ENCODE measurements at places on chromosomes 7 and 10.

DNA sequence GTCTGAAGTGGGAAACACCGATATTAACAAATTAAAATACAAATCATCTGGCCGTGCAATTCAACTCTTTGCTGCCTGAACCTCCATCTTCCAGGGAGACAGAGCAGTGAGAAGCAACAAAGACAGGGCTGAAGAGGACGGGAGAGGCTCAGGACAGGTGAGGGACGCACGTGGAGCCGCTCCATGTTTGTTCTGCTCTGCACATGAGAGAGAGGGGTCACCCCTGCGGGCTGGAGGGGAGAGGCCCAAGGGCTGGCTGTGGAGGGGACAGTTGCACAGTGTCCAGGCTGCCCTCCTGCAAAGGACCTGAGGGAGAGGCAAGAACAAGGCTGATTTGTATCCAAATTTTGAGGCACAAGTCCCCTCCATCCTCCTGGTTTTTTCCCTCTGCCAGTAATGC lies 41.7 kb downstream of the COBL start:
- DNase-seq: no peak

DNA sequence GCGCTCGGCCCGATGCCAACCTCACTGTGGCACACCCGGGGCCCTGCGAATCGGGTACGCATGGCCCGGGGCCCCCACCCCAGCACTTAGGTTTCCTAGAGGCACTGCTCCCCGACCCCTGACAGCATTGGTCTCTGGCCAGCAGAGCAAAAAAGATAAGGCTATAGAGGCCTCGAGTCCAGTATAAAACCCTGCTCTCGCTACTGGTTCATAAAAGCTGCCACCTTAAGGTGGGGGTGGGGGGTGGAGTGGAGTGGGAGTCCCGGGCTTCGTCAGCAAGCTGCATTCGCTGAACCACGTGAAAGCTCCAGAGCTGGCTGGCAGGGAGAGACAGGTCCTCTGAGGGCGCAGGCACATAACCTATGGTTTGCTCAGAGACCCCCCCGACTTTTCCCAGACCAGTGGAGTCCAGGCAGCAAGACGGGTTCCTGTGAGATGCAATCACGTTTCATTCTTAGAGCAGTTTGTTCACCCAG lies 1.3 kb downstream of the KAZALD1 start:
- no peak for DNase-seq

DNA sequence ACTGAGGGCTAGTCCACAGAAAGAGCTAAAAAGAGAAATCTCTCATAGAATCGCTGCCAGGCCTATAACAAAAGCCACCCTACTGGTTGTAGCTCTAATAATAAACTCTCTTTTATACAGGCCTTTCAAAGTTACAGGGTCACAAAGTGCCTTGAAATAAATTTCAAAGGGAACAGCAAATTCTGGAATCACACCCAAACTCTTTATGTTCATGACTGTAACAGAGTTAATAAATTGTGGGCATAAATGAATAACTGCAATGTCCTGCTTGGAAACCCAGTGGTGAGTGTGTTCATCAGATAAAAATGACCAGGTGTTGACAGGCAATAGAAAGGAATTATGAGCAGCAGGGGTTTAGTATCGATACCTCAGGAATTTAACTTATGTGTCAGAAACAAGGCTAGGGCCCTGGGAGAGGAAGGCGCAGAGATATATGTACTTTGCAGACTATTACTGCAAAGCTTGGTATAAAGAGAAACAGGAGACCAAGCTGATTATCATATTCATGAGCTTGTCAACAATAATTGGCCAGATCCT lies 9.3 kb downstream of the CDC14C start:
- no peak for DNase-seq

DNA sequence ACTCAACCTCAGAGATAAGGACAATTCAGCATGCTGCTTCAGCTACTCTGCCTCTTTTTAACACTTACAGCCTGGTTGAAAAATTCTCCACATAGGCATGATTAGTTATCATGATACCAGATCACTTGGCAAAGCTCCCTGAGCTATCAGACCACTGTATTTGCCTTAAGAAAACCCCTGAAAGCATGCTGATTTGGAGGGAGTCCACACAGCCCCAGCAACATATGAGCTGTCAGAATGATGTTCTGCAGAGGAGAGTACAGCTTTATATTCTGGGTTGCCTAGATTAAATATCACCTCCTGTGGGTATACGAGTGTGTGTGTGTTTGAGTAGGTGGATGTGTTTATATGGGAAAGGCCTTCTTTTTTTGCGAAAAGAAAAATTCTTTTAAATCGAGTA lies 170.2 kb upstream of the CHRM2 start:
- DNase-seq: no peak

- no peak for DNase-seq
These were observed 42.8 kb downstream of the ADRA2A start for GRCh38 chr10:111119637-111120036.

DNA sequence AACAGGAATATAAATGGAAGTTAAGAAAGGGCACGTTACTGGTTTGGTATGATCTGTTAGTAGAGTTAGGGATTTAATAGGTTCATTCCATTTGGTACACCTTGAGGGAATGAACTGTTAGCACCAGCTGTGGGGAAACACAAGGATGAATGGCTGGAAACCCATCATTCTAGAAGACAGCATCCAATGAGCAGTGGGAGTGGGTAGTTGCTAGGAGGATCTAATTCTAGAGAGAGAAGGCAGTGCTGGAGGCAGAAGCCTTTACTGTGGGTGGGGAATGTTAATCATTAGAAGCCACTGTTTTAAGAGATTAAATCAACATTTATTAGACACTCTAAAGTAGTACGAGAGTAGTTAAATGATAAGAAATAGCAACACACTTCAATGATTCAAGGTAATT lies 15.5 kb upstream of the GPR15LG start:
- no peak for DNase-seq

GRCh38 chr7:151725844-151726651 lies 150.9 kb downstream of the PRKAG2 start:
- no peak for DNase-seq

DNA sequence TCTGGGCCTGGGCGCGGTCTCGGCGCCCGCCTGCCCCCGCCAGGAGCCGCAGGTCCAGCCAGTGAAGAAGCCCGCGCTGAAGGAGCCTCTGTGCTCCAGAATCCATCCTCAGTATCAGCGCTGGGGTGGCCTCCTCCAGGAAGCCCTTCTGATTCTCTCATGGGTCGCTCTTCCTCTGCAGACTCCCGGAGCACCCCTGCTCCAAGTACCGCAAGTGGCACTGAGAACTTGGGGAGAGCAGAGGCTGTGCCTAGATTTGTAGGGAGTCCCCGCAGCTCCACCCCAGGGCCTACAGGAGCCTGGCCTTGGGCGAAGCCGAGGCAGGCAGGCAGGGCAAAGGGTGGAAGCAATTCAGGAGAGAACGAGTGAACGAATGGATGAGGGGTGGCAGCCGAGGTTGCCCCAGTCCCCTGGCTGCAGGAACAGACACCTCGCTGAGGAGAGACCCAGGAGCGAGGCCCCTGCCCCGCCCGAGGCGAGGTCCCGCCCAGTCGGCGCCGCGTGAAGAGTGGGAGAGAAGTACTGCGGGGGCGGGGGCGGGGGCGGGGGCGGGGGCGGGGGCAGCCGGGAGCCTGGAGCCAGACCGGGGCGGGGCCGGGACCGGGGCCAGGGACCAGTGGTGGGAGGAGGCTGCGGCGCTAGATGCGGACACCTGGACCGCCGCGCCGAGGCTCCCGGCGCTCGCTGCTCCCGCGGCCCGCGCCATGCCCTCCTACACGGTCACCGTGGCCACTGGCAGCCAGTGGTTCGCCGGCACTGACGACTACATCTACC lies at the start of gene ALOX5:
Gene ALOX5 (plus strand): TSS at position 641 of the 774 bp plus-strand sequence. CDS start 64 bp downstream, at position 705.
- DNase-seq: peak; percentile 46

- DNase-seq: peak; percentile 19
These were observed 205.4 kb downstream of the DNAJC1 start for GRCh38 chr10:21797984-21798765.

- no peak for DNase-seq
These were observed 64.4 kb downstream of the NPTX2 start for GRCh38 chr7:98681511-98681910.

DNA sequence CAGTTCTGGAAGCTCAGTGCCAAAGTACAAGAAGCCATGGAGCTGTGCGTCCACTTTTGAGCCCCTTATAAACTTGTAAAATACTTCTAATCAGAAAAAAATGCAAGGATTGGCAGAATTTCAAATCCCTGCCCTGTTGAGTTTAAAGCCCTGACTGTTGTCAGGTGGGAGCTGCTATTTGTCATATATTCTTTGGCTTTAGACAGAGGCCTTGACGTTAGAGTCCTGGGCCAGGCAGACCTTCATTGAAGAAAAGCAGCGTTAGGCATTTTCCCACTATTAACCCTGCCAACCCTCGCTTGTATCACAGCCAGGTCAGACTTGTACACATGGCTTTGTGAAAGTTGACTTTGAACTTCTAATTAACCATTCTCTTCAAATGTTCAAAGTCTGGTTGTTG lies 155.4 kb downstream of the TWIST1 start:
- no peak for DNase-seq

DNA sequence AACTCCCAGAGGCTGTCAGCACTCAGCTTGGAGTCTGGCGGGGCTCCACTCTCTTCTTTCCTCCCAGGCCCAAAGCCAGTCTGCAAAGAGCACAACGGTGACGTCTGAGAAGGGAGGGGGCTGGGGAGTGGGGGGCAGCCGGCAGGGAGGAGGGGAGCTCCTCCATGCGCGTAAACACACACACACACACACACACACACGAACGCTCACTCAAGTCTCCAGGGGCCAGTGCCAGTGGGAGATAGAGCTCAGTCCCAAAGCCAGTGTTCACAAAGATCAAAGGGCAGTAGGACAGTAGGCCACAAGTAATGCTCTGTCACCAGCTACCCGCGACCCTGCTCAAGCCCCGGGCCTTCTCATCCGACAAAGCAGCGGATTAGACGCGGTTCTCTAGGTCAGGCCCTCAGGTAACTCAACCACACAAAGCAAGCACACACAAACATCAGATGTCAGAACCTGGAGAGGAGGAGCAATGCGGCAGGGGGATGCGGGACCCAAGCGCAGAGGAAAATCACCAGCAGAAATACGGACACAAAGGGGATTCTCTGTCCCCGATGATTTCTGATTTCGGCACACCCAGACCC lies 19.9 kb downstream of the TCAF1 start:
- DNase-seq: no peak

DNA sequence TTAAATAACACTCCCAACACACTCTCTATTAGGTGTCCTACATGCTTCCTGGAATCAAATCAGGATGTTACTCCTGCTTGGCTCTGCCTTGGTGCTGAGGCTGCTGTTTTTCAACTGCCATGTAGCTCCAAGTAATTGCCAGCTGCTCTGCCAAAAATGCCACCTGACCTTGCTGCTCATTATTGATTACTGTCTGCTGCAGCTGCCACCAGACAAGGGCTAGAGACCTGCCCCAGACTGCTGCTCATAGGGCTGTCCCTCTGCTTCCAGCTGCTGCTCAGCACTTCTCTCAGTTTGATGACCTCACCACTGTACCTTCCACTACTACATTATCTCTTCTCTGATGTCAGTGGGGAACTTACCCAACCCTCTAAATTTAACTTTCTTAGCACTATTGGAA lies 102.5 kb downstream of the PCLO start:
- no peak for DNase-seq

GRCh38 chr10:122379041-122379440 lies 4.5 kb downstream of the PLEKHA1 start:
- DNase-seq: no peak

DNA sequence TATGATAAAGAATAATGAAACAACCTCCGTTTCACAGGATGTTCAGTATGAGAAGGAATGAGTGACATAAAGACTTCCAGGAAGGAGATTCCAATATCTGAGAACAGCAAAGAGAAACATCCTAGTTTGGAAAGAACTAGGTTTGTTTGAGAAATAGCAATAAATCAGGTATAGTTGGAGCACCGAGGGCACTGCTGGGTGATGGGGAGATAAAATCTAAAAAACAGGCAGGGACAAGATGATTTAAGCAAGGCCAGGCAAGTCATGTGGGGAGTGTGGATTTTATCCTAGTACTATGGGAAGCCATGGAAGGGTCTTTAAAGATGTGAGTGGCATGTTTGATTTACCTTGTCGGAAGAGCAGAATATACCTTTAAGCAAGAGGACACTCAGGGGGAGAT lies 169.7 kb downstream of the SPAG6 start:
- DNase-seq: no peak

GRCh38 chr7:120273476-120273975 lies 551 bp downstream of the KCND2 start:
- no peak for DNase-seq

DNA sequence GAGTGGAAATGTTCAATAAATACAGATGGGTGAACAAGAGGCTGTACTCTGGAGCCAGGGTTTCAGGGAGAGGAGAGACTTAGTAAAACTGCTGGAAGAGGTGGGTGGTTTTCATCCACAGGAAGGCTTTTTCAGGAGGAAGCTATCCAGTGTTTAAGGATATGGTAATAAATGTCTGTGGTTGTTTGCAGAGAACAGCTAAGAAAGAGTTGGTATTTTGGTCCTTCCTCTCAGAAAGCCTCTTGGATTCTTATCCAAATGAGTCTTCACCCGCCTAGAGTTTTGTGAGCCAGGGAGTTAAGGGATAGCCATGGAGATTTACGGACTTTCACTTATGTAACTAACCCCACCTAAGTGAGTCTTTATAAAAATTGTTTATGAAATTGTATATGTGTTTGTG lies 95.7 kb downstream of the GNAI1 start:
- DNase-seq: no peak

DNA sequence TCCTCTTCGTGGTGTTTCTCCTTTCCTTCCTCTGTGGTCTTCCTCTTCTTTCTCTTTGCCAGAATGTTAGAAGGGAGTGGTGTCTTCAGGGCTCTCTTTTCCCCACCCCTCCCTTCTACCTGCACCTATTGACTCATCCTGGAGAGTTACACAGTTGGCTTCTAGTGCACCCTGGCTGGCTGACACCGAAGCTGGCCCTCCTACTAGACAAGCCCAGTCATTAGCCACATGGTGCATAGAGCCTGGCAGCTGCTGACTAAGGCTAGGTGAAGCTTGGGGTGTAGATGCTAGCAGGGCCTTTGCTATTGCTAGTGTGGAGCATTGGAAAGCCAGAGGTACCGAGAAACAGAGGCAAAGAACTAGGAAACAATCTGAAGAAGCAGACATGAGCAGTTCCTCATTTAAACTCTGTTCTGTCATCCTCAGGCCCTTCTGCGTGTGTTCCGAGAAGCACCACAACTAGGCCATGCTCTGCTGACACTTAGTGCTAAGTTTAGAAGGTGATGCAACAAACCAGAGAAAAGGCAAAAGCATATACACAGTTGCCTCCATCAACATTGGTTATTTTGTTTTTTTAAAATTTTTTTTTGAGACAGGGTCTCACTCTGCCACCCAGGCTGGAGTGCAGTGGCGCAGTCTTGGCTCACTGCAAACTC lies 213.9 kb downstream of the BAMBI start:
- no peak for DNase-seq

DNA sequence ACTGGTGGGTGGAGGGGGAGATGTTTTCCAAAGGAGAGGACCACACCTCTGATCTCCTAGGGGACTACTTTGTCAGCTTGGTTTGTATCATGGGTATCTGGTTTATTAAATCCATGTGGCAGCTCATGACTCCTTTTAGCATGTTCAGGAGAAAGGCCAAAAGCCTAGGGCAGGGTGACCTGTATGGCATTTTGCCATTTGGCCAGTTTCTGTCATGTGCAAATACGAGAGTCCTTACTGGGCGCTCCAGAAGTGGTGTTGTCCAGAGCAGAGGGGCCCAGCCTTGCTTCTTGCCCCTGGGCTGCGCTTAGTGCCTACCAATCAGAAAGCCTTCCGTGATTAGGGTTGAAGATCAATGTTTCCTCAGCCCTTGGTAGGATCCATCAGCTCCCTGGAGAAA lies 31.0 kb downstream of the ADRA2A start:
- no peak for DNase-seq
